Daoy (cell line): ENCODE measurements at places on chromosomes 12 and 14. TPM values are rescaled to one million over a fixed set of nuclear protein-coding genes. Genes with fewer than 3 reads are reported as not detected.

The NTF3 gene
- total RNA-seq: 12.7 and 25.3 TPM in 2 replicates

The RNASE7 gene
- total RNA-seq: not detected in 2 replicates

The COX8C gene
- not detected in 2 replicates for total RNA-seq

The PLA2G1B gene
- total RNA-seq: not detected in 2 replicates
